ENCODE measurements at places on chromosomes 7 and 10.

DNA sequence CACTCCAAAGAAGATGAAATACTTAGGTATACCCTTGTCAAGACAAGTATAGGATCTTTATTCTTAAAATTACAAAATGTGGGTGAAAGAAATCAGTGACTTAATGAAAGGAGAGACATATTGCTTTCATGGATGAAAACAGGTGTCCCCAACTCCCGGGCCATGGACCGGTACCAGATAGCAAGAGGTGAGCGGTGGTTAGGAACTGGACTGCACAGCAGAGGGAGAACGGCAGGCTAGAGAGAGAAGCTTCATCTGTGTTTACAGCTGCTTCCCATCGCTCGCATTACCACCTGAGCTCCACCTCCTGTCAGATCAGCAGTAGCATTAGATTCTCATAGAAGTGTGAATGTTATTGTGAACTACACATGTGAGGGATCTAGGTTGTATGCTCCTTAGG, 408.9 kb downstream of the CALN1 start:
- DNase-seq: no peak

DNA sequence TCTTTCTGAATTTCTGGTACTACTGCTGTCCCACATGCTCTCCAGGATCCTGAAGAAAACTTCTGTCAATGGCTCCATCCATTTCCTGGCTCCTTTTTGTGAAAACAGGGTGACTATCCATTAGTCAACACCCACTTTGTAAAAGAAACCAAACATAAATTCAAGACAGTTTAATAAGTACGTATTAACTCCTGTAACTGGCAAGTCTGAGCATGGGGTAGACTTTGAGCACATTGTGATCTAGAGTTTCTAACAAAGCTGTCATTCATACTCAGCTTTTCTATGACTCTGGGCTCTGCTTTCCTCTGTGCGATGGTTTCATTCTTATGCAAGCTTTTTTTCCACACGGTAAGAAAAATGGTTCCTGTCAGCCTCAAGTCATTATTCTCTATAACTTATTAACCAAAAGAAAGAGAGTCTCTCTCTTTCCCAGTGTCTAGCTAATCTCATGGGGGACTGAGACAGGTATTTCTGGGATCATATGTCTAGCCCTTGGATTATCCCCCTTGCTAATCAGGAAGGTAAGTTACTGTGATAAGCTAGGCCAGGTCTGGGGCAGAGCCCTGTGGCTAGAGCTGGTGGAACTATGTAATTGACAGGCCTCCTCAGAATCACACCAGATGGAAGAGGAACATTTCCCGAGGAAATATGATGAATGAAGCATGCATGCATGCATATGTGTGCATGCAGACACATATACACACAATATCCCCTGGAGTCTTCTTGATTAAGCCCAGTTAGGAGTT, 98.5 kb downstream of the GNAI1 start:
- DNase-seq: no peak

GRCh38 chr7:158957510-158957906, 101.2 kb downstream of the DYNC2I1 start:
- DNase-seq: no peak

- no peak for DNase-seq
These were observed 359.5 kb upstream of the NPSR1 start for GRCh38 chr7:34298492-34299013.

- no peak for DNase-seq
These were observed 40.6 kb downstream of the TMEM60 start for GRCh38 chr7:77757589-77757988.

DNA sequence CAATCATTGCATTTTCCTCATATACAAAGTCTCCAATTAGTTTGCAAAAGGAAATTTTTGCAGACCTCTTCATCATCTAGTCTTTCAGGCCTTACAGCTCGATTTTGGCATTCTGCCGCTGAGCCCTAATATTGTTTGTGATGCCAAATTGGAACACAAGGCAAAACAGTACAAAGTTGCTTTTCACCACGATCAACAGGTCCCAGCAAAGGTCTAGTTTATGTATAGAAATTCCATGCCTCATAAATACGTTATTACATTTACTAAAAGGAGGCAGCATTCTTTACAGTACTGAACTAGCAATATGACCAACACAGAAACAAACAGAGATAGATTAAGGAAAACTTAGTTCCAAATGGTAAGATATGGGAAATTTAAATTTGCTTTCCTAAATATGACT, 7.0 kb upstream of the DNAJC1 start:
- no peak for DNase-seq

DNA sequence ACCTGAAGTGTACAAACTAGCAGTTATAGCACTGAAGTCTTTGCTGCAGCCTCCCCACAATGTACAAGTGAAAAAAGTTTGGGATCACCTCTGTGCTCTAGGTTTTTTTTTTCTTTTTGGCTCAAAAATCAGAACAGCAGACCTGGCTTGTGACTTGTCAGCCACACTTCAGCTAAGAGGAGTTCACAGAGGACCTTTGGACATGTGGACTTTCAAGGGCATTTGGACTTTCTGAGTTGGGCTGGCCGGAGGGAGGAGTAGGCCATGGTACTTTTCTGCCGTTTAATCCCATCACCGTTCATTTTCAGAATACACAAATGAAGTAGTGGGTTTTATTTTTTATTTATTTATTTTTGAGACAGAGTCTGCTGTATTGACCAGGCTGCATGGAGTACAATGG, 21.9 kb upstream of the ACSL5 start:
- DNase-seq: no peak

DNA sequence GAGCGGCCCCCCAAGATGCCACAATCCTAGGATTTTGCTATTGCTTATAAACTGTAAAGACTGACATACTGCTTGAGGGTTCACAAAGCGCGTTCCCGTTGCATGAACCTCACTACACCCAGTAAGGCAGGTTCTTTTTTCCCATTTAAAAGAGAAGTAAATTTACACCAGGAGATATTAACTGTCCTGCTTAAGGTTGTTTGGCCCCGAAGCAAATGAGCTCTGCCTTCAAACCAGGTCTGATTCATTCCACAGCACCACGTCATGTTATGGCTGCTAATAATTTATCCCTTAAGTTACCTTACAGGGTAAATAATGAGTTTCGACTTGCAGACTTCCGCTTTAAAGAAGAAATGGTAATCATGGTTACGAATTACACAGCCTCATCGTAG, 559 bp upstream of the FKBP14 start:
- peak; percentile 49 for DNase-seq

- no peak for DNase-seq
These were observed 91.5 kb downstream of the RTKN2 start for GRCh38 chr10:62177111-62177510.

DNA sequence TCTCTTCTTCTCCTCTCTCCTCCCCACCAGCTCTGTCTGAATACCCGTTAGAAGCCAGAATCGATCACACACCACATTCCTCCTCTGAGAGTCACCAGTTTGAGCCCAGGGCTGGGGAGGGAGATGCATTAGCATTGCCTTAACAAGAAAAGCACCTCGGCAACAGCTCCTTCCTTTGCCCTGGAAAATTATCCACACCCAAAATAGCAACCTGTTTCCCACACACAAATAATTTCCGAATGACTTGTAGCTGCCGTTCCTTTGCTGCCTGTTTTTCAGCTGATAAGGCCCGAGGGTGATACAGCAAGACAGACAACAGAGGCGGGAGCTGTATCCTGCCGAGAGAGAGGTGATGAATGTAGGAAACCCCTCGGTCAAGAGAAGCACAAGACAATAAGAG, 91.3 kb downstream of the CPXM2 start:
- DNase-seq: no peak
